ENCODE measurements at places on chromosomes 2 and 18. TPM values are rescaled to one million over a fixed set of nuclear protein-coding genes. Genes with fewer than 3 reads are reported as not detected.

USP14 gene
- total RNA-seq = 31.4 TPM

UGT1A10 gene
- total RNA-seq = not detected

SLC9A2 gene
- total RNA-seq = 1.2 TPM

NT5DC4 gene
- total RNA-seq = 4.2 TPM

MYO5B gene
- total RNA-seq = 40.7 TPM

CEP192 gene
- total RNA-seq = 20.8 TPM

ICA1L gene
- 1.4 TPM for total RNA-seq

REG3A gene
- not detected for total RNA-seq

RUFY4 gene
- total RNA-seq = not detected

GRCh38 chr18:3873211-3873610, 423.2 kb downstream of the TGIF1 start:
- no peak for DNase-seq

GRCh38 chr2:58378152-58378551, 137.0 kb upstream of the FANCL start:
- no peak for DNase-seq

- DNase-seq = no peak
Measured at GRCh38 chr2:96537734-96538486, 1.4 kb downstream of the ARID5A start.

DNA sequence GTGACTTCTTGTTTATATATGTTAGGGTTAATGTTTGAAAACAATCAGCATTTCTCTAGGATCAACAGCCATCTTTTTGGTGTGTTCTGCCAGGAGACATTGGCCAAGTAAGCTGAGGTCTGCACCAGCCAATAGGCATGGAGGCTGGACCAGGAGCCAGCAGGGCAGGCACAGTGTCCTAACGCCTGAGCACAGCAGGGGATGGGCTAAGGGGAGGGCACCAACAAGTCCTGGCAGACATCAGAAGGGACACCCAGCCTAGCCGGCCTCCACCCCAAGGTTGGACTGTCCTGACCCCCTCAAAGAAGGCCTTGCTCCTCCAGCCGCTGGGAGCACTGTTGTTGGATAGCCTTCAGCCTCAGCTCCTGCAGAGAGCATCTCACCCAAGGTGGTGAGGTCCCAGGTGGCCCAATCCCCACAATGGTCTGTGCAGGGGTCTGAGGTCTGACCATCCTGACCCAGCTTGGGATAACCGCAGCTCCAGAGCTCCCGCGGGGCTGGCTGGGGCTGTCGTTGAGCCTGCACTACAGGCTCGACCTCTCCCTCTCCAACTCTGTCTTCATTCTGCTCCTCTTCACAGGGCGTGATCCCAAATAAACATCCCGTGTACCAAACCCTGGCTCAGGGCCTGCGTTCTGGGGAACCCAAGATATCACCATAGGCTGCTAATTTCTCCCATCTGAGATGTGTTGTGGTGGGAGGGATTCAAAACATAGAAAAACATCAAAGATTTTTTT, 8.1 kb downstream of the TEX44 start:
- no peak for DNase-seq

DNA sequence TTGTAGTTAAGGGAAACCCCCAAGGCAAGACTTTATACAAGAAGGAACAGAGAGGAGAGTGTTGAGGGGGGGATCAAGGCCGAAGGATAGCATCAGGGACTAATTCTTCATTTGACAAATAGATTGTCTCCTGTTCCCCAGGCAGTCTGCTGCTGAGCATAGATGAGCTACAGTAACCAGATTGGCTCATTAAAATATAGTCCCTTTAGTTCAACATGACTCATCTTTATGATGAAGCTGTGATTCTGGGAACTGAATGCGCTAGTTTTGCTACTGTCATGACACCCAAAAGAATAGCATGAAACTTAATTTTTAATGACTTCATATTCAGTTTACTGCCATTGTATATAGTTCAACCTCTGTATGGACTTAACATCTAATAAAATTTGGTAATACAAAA, 35.5 kb downstream of the TMEFF2 start:
- DNase-seq = no peak

DNA sequence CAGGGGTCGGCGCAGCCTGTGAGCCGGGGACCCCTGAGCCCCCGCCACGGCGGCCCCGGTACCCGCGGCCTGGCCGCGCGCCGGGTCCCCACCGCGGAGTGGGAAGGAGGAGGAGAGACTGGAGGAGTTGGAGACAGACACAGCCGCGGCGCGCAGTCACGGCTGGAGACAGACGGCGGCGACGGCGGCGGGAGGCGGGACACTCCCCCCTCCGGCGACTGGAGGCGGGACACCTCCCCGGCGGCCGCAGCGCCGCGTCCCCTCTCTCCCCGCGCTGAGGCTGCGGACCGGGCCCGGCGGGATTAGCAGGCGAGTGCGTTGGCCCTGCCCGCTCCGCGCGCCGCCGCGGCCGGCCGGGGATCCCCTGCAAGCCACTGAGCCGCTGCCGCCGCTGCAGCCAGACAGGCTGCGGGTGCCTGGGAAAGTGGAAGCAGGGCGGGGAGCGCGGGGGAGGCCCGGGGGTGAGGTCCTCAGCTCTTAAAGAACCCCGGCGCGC, 1.0 kb upstream of the LDLRAD4 start:
- DNase-seq = peak; percentile 80

GRCh38 chr2:188024811-188025210, 266.9 kb upstream of the GULP1 start:
- no peak for DNase-seq

DNA sequence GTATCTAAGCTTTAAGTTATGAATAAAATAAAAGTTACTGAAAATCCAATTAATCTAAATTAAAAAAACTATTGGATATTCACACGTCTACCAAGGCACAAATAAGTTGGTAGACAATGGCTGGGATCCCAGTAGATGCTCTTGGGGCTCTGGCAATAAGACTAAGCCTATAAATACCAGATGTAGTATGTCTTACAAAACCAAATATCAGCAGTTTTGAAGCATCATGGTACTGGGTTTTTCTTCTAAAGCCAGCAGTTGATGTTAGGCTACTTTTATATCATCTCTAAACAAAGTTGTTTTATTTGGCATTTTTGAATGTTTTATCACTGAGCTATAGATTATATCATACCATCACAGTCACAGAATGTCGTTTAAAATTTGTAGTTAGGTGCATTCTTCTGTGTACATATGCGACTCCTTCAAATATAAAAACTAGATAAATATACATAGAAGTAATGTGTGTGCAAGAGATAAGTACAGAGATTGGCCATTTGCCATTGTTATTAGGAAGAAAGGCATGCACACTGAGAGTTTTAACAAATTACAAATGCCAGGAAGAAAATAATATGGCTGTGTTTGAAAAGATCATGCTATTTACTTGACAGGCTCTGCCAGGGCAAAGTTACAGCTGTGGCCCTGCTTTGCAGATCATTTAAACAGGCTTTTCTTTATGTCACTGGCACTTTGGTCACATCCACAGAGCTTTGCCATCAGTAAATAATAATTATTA, 21.6 kb upstream of the TMEM17 start:
- no peak for DNase-seq

DNA sequence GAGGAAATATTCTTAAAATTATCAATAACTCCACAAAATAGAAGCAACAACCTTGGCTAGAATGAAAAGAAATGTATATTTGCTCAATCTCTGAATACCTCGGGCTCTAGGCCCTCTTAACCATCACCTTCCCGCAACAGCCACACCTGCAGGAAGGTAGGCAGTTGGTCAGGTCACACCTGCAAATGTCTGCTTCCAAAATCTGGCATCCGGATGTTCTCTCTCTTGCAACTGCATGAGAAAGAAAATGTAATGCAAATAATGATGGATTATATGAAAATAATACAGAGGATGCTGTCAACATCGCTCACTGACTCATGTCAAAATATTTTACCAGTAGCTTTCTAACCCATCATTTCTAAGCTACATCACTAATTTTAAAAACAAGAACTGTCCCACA, 148.3 kb downstream of the SATB2 start:
- no peak for DNase-seq

DNA sequence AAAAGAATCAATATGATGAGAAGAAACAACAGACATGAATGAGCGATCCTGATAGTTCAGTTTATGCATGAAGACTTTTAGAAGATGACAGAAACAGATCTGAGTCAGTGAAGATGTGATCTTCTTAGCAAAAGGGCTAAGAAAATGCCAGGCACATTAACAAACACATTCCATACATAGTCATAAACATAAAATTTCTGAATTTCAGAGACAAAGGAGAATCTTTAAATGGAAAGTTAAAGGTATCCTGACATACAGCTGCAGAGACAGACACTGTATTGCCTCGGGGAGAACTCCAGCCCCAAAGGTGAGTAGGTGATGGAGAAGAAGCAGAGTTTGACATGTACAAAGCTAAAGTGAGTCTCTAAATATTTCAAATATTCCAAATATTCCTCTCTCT, 40.6 kb upstream of the FN1 start:
- no peak for DNase-seq

GRCh38 chr2:112679484-112679883, 33.7 kb downstream of the SLC20A1 start:
- DNase-seq = no peak

- DNase-seq = no peak
Measured at GRCh38 chr18:67072791-67073190, 443.7 kb downstream of the DSEL start.

- no peak for DNase-seq
Measured at GRCh38 chr2:33696234-33696633, 97.1 kb upstream of the FAM98A start.

DNA sequence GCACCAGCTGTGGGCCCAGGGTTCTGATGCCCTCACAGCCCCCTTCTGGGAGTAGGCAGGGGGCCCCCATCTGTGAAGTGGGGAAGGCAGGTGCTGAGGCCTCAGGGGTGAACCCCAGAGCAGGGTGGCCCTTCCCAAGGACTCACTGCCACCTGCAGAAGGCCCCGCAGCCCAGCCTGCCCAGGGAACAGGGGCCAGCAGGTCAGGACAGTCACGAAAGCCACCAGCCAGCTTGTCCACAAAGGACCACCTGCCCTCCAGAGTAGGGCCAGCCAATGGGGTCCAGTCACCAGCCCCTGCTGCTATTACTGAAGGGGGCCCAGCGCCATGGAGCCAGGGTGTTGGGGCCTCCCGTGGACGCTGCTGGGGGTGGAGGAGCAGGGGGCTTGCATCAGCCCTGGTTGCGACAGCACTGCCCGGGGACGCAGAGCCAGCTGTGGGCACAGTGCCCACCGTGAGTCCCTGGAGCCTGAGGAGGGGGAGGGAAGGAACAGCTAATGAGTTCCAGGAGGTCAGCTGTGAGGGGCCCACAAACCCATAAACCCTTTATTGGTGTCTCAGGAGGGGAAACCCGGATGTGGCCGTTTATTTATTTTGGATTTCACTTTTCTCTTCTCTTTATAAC, 11.5 kb upstream of the SNED1 start:
- peak; percentile 91 for DNase-seq

- DNase-seq = no peak
Measured at GRCh38 chr2:218422403-218423086, 3.6 kb downstream of the VIL1 start.

DNA sequence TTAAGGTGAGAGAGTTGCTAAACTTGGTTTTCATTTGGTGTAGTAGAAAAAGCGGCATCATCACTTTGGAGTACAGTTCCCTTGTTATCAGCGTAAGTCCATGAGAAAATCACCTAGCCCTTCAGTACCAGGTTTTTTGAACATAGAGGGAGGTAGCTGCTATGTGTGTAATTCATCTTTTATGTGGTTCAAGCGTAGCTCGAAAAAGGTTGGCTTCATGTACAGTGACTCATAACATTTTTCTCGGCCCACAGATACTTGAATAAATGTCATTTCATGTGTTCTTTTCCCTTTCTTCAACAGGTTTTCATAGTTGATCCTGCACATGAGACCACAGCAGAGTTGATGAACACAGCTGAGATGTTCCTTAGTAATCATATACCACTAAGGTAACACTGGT, 43.6 kb downstream of the UGGT1 start:
- DNase-seq = no peak

DNA sequence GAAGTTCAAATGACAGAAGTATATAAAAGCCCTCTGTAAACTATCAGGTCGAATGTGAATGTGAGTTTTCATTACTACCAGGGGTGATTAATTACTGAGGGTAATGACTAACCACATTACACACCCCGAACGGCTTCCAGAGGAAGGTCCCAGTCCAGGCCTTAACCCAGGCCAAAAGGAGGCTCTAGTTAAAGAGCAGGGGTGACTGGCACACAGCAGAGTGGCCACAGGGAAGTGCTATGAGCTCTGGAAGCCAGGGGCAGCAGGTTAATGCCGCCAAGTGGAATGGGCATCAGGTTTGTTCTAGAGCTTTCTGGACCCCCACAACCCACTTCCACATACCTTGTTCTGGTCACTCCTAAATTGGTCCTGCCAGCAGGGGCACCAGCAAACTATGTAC, 87.7 kb downstream of the BCL11A start:
- no peak for DNase-seq

- no peak for DNase-seq
Measured at GRCh38 chr2:231387904-231388724, 7.4 kb upstream of the B3GNT7 start.

- DNase-seq = no peak
Measured at GRCh38 chr18:58542426-58543159, 86.3 kb downstream of the ALPK2 start.

DNA sequence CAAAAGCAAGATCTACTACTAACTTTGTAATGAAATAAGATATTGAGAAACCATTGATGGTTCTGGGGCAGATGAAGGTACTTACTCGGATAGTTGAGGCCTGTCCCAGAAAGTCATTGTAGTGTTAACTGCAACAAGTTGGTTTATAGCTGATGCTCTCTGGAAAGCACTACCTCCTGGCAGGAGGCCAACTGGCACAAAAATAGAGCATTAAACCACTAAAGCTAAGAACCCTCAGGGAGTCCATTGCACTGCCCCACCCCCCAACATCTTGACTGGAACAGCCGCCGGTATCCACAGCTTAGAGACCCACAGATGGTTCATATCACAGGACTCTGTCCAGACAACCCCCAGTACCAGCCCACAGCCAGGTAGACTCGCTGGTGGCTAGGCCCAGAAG, 552.5 kb upstream of the CRIM1 start:
- DNase-seq = no peak

GRCh38 chr2:178043266-178043665, 29.3 kb downstream of the PDE11A start:
- no peak for DNase-seq

- DNase-seq = no peak
Measured at GRCh38 chr2:21924640-21925285, 801.0 kb downstream of the TDRD15 start.

DNA sequence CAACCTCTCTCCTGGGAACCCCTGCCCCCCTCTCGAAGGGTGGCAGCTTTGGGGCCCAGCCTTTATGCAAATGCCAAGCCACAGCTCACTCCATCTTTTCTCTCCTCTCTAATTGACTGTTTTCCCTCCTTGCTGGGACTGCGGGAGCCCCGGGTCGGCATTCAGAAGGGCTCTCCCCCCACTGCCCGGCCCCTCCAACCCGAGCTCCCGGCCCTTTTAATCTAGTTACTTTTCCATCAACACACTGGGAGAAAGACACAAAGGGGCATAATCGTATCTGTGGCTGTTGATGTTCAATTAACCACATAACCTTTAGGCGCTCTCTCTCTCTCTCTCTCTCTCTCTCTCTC, 95.4 kb downstream of the INHBB start:
- DNase-seq = no peak

GRCh38 chr2:195473862-195474261, 183.2 kb upstream of the SLC39A10 start:
- no peak for DNase-seq

Data from suprapubic skin (tissue), 4 donors.